ENCODE measurements at places on chromosomes 13 and 19. TPM values are rescaled to one million over a fixed set of nuclear protein-coding genes. Genes with fewer than 3 reads are reported as not detected.

Gene PRTN3
- total RNA-seq: 0.29 TPM

Gene ZNF570
- 0.07 TPM for total RNA-seq

Gene PTH2
- total RNA-seq: not detected

Gene TNFSF13B
- total RNA-seq: not detected

Gene TPTE2
- not detected for total RNA-seq

Gene FAM124A
- total RNA-seq: 1.1 TPM

Gene LILRB5
- total RNA-seq: not detected

Gene NOP53
- total RNA-seq: 61.5 TPM

Measured in PC-3 (cell line).